Stimulated activated CD4-positive, alpha-beta T cell treated with anti-CD3 and anti-CD28 coated beads, Interleukin-12 subunit alpha, Interleukin-12 subunit beta, amount 100 ng/mL, for 24 hours (primary cell): ENCODE measurements at places on chromosomes 11 and 22.

DNA sequence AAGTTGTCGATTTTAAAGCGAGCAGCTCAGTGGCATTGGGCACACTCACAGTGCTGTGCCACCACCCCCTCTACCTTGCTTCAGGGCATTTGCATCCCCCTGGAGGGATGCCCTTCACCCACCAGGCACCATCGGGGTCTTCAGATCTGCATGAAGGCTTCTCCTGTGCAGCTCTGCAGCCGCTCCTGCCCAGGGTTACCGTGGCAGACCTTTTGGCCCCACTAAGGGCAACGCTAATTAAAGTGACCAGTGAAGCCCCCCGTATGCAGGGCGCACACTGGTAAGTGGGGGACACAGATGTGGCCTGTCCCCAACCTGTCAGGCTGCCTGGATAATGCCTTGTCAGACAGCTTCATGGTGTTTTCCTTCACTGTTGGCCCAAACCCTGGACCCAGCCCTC, 1117.7 kb downstream of the BRD1 start:
- no peak for DNase-seq

- no peak for DNase-seq
Measured at GRCh38 chr11:8913961-8914660, 3.1 kb downstream of the AKIP1 start.

DNA sequence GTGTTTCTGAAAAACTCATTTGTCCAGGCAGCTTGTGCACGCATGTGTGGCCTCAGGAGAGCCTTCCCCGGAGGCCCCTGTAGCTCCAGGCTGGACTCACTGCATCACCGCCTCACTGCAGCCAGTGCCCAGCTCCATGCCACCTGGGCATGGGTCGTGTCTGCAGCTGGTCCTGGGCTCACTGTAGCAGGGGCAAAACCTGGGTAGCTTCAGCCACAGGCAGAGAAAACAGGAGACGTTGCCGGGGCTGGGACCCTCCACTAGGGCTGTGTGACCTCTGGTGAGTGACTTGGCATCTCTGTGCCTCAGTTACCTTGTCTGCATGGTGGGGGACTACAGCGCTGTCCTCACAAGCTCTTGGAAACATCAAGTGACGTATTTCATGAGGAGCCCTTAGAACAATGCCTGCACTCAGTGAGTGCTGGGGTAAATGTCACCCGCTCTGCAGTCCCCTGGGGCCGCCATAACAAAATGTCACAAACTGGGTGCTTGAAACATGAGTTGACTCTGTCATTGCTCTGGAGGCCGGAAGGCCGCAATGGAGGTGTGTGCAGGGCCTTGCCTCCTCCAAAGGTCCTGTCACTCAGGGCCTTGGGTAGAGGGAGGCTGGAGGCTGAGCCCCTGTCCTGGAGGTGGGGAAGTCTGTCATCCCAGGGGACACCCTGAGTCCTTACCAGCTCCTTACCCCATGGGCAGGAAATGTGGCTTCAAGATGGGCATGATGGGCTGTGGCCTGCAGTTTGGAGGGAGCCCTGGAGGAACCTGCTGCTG, 488.7 kb downstream of the TBC1D22A start:
- DNase-seq = no peak

DNA sequence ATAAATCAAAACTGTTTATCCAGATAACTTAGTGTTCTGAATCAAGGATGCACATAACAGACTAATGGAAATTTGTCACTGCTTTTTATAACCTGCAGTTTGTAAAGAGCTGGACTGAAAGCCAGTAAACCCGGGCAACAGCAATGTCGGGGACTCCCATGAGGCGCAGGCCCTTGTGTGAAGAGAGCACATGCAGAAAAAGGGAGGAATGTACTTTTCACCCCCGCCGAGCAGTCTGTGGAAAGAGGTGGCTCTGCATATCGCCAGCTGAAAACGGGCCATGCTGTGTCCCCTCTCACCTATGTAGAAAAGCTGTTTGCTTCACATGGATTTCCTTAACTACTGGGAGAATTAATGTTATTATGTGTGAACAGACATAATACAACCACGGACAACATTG, 291.2 kb downstream of the CADM1 start:
- no peak for DNase-seq

- DNase-seq = no peak
Measured at GRCh38 chr11:111723595-111723994, 42.6 kb downstream of the PPP2R1B start.

GRCh38 chr11:65609229-65609628, 4.8 kb downstream of the MAP3K11 start:
- no peak for DNase-seq

DNA sequence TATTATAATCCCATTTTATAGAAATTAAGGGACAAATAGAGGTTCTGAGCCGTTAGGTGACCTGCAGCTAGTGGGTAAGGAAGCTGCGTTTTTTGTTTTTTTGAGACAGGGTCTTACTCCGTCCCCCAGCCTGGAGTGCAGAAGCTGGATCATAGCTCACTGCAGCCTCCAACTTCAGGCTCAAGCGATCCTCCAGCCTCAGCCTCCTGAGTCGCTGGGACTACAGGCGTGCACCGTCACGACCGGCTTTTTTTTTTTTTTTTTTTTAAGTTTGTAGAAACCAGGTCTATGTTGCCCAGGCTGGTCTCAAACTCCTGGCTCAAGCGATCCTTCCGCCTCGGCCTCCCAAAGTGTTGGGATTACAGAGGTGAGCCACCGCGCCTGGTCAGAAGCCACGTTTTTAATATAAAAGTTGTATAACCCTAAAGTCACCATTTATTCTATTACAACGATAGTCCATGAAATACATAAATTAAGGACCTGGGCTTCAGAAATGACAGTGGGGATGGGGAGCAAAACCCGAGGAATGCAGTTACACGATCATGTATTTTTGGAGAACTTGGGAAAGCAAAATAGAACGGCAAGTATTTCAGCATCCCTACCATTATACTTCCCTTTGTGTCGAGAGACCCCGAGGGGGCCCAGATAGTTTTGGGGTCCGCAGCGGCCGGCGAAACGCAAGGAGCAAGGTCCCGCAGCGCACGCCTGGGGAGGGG, 638 bp downstream of the SAAL1 start:
- no peak for DNase-seq

DNA sequence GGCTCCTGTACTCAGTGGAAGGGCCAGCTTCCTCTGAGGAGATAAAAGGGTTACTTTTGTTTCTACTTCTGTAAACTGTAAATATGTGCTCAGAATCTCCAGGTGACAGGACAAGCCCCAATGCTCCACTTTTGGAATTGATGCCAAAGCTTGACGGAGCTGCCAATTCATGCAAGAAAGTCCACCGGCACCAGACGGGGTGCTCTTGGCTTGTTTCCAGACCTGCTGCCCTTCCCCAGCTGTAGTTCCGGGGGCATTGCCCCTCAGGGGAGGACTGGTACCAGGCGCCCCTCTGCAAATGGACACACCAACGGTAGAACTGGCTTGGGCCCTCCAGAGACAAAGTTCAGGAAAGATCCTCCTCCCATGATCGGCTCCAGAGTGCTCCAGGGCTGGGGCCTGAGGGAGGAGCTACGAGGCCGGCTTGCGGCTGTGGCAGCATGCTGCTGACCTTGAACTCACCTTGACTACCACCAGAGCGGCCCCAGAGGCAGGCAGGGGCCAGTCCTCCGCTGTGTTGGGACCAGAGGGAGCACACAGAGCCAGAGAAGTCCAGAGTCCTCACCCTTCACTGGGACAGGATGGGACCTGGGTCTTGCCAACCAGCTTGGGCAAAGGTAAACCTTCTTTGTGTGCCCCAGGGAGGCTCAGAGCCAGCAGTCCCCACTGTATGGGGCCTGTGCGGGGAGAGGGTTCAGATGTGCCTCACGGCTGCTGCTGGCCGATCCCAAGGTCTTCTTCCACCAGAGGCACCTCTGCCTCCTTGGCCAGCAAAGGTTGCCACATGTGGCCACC, 17.8 kb upstream of the OAF start:
- DNase-seq = no peak

DNA sequence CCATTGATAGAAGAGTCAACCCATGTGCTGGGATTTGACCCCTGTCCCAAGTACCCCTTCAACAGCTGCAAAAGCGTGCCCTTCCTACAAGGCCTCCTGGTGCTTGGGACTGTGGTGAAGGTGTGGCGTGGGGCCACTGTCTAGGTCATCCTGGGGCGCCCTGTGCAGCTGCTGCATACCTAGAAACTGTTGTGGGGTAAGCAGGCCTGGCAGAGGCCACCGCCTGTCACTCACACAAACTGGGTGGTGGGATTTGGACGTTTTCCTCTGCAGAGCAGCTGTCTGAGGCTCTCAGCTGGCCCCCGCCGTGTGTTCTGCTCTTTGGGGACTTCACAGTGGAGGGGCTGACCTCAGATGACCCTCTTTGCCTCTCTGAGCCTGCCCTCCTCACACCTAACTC, 69.7 kb downstream of the SCN3B start:
- no peak for DNase-seq

DNA sequence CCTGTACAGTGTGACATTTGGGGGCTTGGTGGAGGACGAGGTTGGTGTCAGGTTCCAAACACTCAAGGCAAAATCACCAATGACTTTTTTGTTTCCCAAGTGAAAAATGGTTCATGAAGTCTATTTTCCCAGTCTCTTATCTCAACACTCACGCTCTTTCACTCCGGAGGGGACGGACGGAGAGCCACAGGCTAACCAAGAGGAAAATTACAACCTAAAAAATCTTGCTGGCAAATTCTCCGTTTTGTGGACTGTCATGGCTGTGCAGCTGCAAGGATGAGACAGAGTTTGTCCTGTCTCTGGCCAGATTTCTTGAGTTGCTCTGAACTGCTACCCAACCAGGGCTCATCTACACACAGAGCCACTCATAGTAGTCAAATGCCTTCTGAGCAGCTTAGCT, 101.2 kb downstream of the ABTB2 start:
- no peak for DNase-seq

- no peak for DNase-seq
Measured at GRCh38 chr11:103924166-103925013, 112.0 kb upstream of the DDI1 start.

GRCh38 chr11:73147771-73148681, 5.9 kb upstream of the FCHSD2 start:
- DNase-seq = no peak

DNA sequence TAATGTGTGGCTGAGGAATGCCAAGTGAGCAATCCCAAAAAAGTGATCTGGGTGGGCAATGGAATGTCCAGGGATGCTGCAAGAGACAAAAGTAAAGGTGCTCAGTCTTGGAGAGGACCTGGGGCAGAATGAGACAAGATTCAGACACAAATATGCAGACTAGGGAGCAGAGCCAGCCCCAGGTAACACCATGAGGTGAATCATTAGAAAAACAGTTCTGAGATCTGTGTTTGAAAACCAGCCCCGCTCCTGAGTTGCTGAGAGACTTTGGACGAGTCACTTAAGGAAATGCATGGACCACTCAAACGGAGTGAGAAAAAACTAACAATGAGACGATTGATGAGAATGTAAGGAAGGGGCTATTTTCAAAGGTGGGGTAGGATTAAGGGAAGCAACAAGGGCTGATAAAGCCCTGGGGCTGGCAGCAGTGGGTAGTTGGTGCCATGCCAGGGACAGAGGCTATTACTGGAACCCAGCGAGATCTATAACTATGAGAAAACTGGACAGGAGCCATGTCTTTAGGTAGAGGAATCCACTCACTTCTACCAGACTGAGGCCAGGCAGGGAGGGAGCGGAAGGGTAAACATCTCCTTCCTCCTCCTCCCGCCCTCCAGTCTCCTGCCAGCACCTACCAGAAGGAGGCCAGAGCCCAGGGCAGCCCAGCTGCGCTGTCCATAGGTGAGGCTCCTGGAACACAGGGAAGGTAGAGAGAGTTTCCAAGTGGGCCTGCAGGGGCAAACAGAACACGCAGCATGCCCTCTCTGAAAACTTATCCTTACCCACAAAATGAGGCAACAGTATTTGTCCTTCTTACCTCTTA, 130.4 kb upstream of the TEAD1 start:
- no peak for DNase-seq

DNA sequence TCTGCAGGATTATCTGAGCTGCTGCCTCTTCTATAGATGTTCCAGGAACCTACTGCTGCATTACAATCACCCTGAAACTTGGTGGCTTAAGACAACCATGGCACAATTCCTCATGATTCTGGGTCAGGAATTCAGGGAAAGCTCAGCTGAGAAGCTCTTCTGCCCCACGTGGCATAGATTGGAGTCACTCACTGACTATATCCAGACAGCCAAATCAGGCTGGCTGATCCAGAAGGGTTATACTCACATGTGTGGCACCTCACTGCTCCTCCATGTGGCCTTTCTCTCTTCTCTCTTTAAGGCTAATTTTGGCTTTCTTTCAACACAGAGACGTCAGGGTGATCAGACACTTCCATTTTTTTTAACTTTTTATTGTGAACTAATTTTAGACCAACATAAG, 125.5 kb downstream of the BBOX1 start:
- DNase-seq = no peak

GRCh38 chr11:14414470-14415461, 55.8 kb upstream of the RRAS2 start:
- DNase-seq = peak; percentile 45

DNA sequence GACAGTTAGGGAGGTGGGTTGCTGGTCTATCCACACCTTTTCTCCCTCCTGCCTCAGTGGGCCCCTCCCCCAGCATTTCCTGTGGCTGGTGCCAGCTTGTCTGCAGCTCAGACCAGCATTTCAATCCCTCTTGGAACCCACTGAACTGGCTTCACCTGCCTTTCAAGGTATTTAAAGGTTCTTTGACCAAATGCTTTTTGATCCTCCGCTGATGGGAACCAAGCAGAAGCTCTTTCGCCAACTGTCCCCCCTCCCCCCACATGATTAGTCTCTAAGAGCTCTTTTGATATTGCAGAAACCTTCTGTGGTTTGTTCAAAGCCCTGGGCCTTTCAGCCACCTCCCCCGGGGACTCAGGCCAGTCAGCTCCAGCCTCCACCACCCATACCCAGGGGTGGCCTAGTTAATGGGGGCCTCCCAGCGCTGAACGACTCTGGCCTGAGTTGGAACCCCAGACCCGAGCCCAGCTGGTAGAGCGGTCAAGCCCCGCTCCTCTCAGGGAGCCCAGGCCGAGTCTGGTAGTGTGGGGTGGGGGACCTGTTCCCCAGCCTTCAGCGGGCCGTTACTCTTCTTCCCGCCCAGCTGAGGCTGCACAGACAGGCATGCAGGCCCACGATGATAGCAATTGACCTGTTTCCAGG, 6.0 kb upstream of the SYT7 start:
- DNase-seq = no peak

GRCh38 chr11:124740277-124740882, 638 bp downstream of the NRGN start:
- peak; percentile 61 for DNase-seq

DNA sequence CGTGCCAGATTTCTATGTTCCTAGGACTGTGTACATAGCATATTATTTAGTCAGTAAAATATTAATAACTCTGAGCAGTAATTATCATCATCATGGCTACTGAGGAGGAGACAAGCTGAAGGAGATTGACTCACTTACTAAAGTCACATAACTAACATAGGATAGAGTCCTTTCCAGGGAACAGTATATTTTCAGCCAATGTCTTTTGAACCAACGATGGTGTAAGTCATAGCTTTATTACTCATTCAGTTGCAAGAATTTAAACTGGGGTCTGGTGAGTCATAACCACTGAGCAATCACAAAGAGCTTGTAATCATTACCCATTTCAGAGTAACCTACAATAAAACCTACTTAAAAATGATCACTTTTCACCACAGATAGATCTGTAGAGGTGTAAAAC, 1564.8 kb upstream of the TENM4 start:
- no peak for DNase-seq

GRCh38 chr11:117829369-117829725, 4.8 kb upstream of the FXYD2 start:
- DNase-seq = no peak
